Activated naive CD8-positive, alpha-beta T cell treated with anti-CD3 and anti-CD28 coated beads for 36 hours (primary cell): ENCODE measurements at places on chromosomes 1 and 21. TPM values are rescaled to one million over a fixed set of nuclear protein-coding genes. Genes with fewer than 3 reads are reported as not detected.
A peak's percentile ranks its signal among the peaks of the same experiment; 100 is the strongest.

- no peak for DNase-seq
Measured at GRCh38 chr1:24830680-24831272, 85.5 kb downstream of the CLIC4 start.

GRCh38 chr21:43884012-43884860 lies 19.2 kb downstream of the AGPAT3 start:
- DNase-seq: peak; percentile 31

DNA sequence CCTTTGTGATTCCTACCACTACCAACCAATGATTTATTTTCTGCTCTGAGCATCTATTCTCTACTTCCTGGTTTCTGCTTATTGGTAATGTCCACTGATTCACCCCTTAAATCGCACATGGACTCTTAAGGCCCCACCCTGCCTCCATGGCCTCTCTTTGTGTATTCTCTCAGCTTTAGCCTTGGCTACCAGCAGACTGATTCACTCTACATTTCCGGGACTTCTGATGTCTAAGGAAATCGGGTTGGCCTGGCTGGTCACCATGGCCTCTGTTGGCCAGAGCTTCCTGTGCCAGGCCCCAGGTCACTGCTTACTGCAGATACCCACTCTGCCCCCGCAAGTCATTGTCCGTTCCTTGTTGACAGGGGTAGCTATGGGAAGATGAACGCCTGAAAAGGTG lies 40.9 kb downstream of the PDPN start:
- DNase-seq: no peak

GRCh38 chr1:32291708-32292538 lies at the start of gene HDAC1:
HDAC1 (plus strand) TSS chr1:32292083; CDS start chr1:32292170, 87 bp downstream.
- DNase-seq: peak; percentile 99

Gene AKR7A2
- 37.4 TPM for total RNA-seq

Gene ESPN
- 0.39 TPM for total RNA-seq
